ENCODE measurements at places on chromosomes 7 and 10.

DNA sequence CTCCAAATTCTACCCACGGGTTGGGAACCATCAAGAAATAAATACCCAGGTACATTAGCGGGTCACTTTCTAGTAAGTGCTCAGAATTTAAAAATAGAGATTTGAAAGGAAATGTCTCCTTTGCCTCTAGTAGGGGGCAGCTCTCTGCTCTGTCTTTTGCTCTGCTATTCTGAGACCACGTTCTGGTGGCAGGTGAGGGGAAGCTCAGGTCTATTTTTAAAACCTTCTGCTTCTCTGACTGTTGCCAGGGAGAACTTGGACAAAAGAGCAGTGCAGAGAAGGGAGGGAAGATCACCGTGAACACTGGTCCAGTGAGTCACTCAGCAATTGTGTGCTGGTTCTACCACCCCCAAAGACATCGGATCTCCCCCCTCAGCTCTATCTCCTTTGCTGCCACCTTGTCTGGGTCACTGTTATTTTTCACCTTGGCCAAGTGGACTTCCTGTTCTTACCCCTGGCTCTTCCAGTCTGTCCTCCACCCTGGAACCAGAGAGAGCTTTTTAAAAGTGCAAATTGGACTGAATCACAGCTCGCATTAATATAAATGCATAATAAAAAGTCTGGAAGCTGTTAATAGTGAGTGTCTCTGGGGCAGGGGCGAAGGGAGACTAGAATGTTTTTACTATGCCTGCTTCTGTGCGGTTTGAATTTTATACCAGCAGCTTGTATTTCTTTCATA, 72.4 kb upstream of the LOXL4 start:
- DNase-seq, result no peak

DNA sequence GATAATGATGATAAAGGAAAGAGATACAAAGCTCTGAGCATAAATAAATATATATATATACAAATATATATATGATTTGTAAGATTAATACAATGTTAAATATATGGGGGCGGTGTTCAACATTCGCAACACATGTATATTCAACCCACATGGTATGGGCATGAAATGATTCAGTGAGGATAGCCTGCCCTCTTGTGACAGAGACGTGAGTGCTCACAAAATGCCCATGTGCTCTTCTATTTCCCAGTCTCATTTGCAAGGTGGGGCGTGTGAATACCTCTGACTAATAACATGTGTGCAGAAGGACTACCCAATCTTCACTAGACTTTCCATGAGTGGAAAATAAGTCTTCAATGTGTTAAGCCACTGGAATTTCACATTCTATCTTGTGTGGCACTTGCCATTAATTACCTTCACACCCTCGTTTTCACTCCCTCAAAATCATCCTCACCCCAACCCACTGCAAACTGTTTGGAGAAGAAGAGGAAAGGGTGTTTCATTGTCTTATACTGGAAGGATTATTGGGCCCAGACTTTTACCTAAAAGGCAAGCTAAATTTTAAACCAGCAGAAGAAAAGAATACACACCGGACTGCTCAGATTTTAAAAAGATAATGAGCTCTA, 26.9 kb downstream of the ASAH2 start:
- no peak for DNase-seq

DNA sequence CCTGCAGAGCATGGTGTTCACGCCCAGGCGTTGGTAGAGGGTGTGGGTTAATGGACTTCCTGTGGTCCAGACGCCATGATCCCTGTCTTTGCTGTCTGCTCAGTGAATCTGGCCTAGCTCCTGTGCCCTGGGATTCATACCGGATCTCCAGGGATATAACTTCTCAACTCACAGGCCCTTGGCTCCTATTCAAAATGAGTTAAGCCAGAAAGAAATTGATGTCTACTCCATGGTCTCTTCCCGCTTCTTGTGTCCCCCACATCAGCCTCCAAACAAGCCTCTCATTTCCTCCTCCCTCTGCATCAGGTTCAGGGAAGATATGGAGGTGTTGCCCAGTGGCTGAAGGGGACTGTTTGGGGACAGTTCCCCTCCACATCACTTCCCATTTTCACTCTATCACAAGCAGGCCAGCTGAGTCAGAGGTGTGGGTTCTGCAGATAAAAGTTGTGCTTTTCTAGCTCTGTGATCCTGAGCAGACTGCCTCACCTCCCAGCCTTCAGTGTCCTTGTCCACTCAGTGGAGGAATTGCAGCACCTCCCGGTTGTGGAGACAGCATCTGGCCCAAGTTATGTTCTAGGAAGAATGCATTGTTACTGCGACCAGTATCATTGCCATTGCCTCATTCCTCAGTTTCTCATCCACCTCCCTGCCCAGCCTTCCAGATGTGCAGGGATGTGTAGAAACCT, 22.5 kb downstream of the AKR1E2 start:
- DNase-seq, result no peak

- no peak for DNase-seq
Measured at GRCh38 chr10:119441151-119441821, 101.2 kb downstream of the RGS10 start.

DNA sequence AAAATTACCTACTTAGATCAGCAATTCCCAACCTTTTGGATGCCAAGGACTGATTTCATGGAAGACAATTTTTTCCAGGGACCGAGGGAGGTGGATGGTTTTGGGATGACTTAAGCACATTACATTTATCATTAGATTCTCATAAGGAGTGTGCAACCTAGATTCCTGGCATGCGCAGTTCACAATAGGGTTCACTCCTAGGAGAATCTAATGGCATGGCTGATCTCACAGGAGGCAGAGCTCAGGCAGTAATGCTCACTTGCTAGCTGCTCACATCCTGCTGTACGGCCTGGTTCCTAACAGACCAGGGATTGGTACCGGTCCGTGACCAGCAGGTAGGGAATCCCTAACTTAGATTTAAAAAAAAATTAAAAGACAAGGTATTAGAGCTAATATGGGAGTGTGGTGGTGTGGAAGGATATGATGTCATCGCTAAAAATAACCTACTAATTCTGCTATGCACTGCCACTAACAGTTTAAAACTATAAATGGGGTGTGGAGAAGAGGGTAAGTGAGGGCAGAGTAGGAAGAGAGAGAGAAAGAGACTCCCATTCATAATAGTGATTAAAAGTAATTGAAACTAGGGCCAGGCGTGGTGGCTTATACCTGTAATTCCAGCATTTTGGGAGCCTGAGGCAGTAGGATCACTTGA, 282.7 kb downstream of the BAMBI start:
- no peak for DNase-seq

DNA sequence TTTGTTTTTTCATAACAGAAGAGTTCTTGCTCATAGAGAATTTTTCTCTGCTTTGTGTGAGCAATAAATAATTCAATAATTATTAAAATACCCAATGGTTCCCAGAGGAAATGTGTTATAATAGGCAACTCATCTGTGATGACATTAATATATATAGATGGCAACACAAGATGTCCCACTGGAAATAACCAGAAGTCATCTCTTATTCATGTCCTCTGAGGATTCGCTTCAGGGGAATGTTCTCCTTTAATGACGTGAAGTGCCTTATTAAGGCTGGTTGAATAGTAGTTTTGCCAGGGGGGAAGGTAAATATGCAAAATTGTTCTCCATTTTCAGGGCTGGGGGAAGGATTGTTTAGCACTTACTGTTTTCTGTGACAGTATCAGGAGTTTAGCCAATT, 3.1 kb downstream of the SLC39A12 start:
- no peak for DNase-seq

DNA sequence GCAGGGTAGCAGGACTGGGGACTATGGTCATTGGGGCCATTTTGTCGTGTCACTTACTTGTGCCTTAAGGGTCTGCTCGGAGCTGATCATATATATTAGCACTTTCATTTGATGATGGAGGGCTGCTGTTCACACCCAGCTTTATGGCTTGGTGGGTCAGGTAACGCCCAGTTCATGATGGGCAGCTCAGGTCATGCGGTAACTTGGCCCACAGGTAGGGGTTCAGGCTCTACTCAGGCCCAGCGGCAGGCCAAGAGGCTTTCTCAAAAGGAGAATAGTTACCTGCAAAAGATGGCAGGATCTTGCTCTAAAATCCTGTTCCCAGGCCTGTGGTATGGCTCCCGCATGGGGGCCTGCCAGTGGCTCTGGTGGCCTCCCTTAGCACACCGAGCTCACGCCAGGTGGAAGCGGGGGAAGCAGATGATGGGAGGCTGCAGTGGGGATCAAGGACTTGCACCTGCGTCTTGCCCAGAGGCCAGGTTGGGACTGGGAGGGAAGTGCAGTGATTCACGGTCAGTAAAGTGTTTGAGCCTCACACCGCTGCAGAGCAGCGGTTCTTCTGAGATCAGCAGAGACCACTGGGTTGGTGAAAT, 109.5 kb downstream of the ADCY1 start:
- DNase-seq, result no peak

DNA sequence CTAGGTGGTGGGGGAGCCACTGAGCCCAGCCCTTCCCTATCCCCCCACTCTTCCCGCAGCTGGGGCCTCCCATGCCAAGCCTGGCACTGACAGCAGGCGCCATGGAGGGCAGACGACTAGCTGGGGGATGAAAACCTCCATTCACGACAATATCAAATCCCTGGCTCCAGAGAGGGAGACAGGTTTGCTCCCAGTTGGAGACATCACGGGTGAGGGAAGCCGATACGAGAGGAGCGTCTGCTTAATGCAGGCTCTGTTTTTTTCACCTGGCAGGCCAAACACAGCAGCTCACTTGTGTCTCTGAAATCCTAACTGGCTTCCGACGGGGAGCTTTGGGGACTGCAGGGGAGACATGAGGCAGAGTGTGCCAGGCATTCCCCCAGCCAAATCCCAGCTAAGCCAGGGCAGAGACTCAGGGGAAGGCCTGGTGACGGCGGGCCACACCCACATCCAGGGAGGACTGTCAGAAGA, 307.4 kb upstream of the ZMIZ1 start:
- DNase-seq, result no peak

DNA sequence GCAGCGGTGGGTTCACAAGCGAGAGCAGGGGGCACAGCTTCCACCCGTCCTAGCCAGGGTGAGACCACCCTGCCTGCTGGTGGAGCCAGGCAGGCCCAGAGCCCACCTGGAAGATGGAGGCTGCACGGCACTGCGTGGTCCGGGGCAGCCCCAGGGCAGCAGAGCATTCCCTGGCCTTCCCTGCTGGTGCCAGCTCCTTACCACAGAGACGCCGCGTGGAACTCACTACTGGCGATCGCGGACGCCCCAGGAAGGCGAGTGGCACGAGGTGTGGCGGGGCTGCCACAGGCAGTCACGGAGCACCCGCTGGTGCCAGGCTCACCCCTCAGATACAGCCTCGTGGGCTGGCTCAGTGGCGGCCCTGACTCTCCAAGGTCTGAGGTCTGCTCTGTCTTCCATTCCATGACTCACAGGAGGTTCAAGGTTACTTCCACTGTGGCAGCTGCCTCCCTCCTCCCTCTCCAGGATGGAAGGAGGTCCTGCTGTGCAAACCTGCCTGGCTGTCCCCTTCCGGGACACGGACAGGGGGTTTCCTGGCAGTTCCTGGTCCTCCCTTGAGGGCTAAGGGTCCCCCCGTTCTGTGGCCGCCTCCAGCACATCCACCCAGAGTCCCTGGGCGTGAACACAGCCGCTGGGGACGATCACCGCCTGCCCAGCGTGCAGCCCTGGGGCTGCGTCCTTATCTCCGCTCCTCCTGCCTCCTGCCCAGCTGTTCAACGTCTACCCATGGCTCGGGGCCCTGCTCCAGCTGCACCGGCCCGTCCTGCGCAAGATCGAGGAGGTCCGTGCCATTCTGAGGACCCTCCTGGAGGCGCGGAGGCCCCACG, 3.1 kb downstream of the CYP2W1 start:
- no peak for DNase-seq

DNA sequence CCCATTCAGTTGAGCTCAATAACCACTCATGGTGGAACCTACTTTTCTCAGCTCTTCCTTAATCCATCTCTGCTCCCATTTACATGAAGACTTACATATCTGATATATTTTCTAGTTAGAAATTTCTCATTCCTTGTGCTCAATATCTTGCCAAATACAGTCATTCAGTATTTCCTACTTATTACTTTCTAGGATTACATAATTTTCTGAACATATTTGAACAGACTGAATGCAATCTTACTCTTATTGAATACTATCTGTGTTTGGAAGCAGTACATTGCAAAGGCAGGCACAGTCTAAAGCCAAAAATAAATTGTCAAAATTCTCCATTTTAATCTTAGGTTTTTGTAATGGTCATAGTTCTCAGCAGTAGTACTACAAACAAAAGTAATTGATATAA, 126.0 kb downstream of the GNAI1 start:
- no peak for DNase-seq

GRCh38 chr10:127892743-127893142, at the start of gene CLRN3:
TSS of gene CLRN3 (minus strand) at chr10:127892941. CDS start at chr10:127892784, 157 bp downstream.
- no peak for DNase-seq

DNA sequence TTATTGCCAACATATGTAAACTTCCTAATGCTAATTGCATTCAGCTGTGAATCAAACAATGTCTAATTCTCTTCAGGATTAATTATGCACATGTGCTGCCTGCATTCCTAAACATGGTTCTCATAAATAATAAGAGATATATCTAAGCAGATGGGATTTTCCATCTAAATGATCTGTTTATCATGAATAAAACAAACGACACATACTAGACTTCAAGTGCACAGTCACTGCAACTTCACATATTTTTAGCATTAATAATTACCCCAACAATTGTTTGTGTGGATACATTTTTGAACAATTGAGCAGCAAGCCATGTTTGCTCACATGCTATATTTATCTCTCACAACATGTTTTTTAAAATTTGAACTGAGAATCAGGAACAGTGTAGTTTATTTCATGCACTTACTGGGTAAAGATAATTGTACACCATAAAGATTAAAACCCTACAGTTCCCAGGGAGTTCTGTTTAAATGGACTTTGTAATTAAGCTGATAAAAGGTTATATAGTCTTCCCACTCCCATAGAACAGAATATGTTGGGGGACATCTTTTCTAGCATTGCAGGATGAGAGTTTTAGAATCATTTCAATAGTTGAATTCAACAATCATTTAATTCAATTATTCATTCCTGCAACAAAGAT, 378.5 kb downstream of the MDFIC start:
- no peak for DNase-seq

DNA sequence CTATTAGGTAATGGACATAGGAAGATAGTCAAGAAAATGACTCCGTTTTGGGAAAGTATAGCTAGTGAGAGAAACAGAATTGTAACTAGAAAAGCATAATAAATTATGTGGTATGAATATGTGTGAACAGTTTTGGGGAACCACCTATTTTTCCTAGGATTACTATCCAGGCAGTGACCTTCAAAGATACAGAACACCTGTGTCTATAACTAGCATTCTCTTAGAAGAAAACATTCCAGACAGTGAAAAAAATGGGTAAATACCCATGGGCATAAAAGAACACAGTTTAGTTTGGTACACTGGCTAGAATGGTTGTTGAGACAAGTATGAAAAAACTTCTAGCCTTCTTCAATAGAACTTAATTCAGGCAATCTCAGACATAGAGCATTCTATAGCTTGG, 690.8 kb downstream of the MAGI2 start:
- DNase-seq, result no peak
